ENCODE measurements at places on chromosomes 12 and 14. TPM values are rescaled to one million over a fixed set of nuclear protein-coding genes. Genes with fewer than 3 reads are reported as not detected.

Gene CLEC4D
- not detected for total RNA-seq

Gene KRT6A
- 6.5 TPM for total RNA-seq

Gene LTBR
- 229 TPM for total RNA-seq

Gene IL26
- not detected for total RNA-seq

Gene STAC3
- 0.40 TPM for total RNA-seq

Gene RSRC2
- 54.9 TPM for total RNA-seq

Gene PIANP
- 0.97 TPM for total RNA-seq

Gene IFNG-AS1
- total RNA-seq = not detected

Gene ZDHHC22
- total RNA-seq = 0.18 TPM

Gene ABCC9
- not detected for total RNA-seq

Gene ARHGEF40
- total RNA-seq = 12.3 TPM

Gene HOXC6
- total RNA-seq = 4.4 TPM

Gene SRGAP1
- 10.5 TPM for total RNA-seq

Gene SLC16A7
- 0.11 TPM for total RNA-seq

Gene GATC
- total RNA-seq = 25.7 TPM
